ENCODE measurements at places on chromosomes 6 and 20. TPM values are rescaled to one million over a fixed set of nuclear protein-coding genes. Genes with fewer than 3 reads are reported as not detected.

Gene CD109
- 5.0 TPM for total RNA-seq

Gene MAP3K4
- total RNA-seq, result 20.4 TPM

Gene DSN1
- 16.3 TPM for total RNA-seq

DNA sequence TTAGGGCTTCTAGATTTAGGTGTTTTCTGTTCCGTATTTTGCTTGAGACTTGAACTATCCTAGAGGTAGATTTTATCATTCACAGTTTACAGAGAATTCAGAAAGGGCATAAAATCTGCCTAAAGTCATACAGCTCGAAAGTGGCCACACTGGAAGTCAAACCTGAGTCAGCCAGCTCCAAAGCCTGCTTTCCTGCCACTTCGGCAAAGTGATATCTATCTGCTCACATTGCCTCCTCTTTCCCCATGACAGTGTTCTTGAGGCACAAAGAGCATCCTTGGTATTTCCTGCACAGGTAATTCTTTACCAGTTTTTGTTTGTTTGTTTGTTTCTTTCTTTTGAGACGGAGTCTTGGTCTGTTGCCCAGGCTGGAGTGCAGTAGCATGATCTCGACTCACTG, 19.4 kb upstream of the SCUBE3 start:
- no peaks in the 10 kb centered on the region for H3K27me3 ChIP-seq
- no peak overlapping the region for H3K27ac ChIP-seq

DNA sequence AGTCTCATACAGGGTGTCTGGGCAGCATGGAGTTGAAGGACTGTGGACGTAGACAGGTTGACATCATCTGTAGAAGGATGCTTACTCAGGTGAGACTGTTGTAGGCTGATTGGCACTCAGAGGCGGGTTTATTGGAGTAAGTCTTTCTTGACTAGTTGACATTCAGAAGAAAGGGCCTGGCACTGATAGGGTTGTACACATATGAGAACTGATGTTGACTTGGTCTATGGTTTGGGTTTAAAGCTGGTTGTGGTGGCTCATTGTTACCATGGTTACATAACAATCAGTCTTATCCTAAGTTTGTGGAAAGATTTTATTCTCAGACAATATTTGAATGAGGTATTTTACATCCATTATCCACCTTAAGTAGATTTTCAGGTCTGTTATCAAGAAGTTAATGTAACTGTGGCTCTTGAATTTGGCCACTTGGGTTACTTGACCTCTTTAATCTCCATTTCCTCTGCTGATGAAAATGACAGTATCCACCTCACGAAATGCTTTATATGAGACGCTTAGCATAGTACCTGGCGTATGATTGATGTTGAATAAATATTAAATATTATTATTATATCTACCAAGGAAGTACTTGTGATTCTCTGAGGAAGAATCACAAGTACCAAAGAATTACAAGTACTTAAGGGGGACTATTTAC, 109.3 kb downstream of the DNAH8 start:
- no peaks in the 10 kb centered on the region for H3K36me3 ChIP-seq
- no peaks in the 10 kb centered on the region for H3K27me3 ChIP-seq
- DNase-seq, result no peak
- H3K4me3 ChIP-seq, result no peak overlapping the region
- H3K4me1 ChIP-seq, result no peaks in the 10 kb centered on the region

GRCh38 chr6:114040871-114041270, 69.9 kb upstream of the HDAC2 start:
- no peak overlapping the region for H3K27ac ChIP-seq
- no peak for DNase-seq
- no peaks in the 10 kb centered on the region for H3K36me3 ChIP-seq
- H3K27me3 ChIP-seq, result no peaks in the 10 kb centered on the region

GRCh38 chr6:27839626-27840475, 72.3 kb downstream of the OR2B2 start:
- no peaks in the 10 kb centered on the region for H3K27me3 ChIP-seq
- H3K4me1 ChIP-seq, result no peaks in the 10 kb centered on the region
- H3K4me3 ChIP-seq, result peak overlapping the region; percentile 63
- H3K36me3 ChIP-seq, result no peaks in the 10 kb centered on the region
- DNase-seq, result peak; percentile 90
- peak overlapping the region; percentile 44 for H3K27ac ChIP-seq

GRCh38 chr6:63805808-63806572, 170.4 kb downstream of the PHF3 start:
- no peak overlapping the region for H3K4me3 ChIP-seq
- DNase-seq, result peak; percentile 95
- no peaks in the 10 kb centered on the region for H3K36me3 ChIP-seq
- H3K27ac ChIP-seq, result peak overlapping the region; percentile 85
- H3K27me3 ChIP-seq, result no peaks in the 10 kb centered on the region

DNA sequence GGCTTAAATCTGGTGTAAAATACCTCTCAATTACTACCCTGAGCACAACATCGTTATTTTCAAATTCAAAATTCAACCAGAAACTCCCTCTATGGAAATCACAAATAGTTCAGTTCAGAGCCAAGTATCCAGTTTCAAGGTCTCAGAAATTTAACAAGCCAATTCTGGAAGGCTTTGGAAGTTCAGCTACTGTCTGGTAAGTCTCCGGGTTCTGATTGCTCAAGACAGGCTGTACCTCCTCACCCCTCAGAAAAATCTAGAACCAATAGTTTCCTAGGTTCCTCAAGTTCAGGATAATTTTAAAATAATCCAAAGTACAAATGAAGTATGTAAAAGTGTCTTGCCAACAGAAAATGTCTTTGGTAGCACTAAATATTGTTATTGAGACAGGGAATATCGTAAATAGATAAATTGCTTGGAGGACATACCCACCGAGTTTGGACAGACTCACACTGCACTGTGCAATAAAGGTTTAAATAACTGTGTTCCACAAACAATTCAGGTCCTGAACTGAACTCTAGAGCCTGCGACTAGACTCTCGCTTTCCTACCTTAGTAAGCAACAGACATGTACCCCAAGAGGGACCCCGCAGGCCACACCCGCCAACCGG, 729 bp downstream of the ATG5 start:
- H3K27me3 ChIP-seq, result peaks cover 9% of the 10 kb centered on the region
- no peaks in the 10 kb centered on the region for H3K36me3 ChIP-seq
- peak; percentile 6 for DNase-seq
- no peaks in the 10 kb centered on the region for H3K4me1 ChIP-seq
- peak overlapping the region; percentile 69 for H3K27ac ChIP-seq

- no peak overlapping the region for H3K4me3 ChIP-seq
- H3K36me3 ChIP-seq, result no peaks in the 10 kb centered on the region
- no peaks in the 10 kb centered on the region for H3K4me1 ChIP-seq
- H3K27ac ChIP-seq, result no peak overlapping the region
Observed at GRCh38 chr6:105135056-105135455, 44.8 kb downstream of the POPDC3 start.

DNA sequence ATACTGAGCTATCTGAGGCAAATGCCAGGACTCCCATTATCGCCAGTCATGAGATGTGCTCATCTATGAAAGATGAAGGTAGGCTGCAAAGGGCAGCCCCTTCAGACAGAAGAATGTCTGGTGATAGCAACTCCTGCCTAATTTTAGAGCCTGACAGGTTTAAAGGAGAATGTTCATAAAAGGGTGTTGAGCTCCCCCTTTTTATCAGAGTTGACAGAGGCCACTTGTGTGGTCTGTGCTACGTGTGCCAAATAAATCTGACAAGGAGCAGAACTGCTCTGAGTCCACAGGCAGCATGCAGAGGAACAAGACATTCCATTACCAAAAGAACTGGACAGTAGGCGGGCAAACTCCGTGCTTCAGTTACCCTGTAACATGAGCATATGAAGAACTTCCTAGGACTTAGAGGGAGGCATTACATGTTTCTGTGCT, 101.8 kb downstream of the PREP start:
- no peak overlapping the region for H3K4me3 ChIP-seq
- no peak overlapping the region for H3K27ac ChIP-seq
- H3K4me1 ChIP-seq, result no peaks in the 10 kb centered on the region
- peaks cover 4% of the 10 kb centered on the region for H3K36me3 ChIP-seq
- no peaks in the 10 kb centered on the region for H3K27me3 ChIP-seq

DNA sequence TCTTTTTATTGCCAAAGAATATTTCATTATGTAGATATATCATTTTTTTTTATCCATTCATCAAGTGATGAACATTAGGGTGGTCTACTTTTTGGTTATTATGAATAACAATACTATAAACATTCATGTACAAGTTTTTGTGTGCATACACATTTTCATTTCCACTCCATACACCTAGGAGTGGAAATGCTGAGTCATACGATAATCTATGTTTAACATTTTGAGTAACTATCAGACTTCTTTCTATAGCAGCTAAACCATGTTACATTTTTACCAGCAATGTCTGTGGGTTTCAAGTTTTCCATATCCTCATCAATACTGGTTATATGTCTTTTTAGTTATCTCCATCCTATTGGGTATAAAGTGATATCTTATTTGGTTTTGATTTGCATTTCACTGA, 65.7 kb downstream of the PRSS35 start:
- peaks cover 4% of the 10 kb centered on the region for H3K4me1 ChIP-seq
- no peak overlapping the region for H3K27ac ChIP-seq
- no peaks in the 10 kb centered on the region for H3K36me3 ChIP-seq
- no peak for DNase-seq
- H3K27me3 ChIP-seq, result no peaks in the 10 kb centered on the region
- no peak overlapping the region for H3K4me3 ChIP-seq

GRCh38 chr6:93391965-93392364, 27.4 kb downstream of the EPHA7 start:
- no peaks in the 10 kb centered on the region for H3K36me3 ChIP-seq
- H3K4me3 ChIP-seq, result no peak overlapping the region
- H3K4me1 ChIP-seq, result no peaks in the 10 kb centered on the region
- no peak for DNase-seq
- no peaks in the 10 kb centered on the region for H3K27me3 ChIP-seq
- no peak overlapping the region for H3K27ac ChIP-seq
